ENCODE measurements at places on chromosomes 7 and 10.

DNA sequence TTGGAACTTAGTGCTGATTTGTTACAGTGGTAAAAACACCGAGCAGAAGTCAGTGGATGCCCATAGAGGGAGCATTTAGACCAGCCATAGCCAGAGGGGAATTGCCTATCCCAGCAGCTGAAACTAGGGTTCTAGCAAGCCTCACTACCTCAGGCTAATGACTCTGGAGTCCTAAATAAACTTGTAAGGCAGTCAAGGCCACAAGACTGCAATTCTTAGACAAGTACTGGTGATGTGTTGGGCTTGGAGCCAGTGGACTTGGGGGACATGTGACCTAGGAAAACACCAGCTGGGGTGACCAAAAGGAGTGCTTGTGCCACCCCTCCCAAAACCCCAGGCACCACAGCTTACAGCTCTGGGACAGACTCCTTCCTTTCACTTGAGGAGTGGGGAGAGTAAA lies 209.0 kb downstream of the MAGI2 start:
- DNase-seq, result no peak

GRCh38 chr10:27525819-27526218 lies 21.7 kb downstream of the RAB18 start:
- DNase-seq, result no peak

- no peak for DNase-seq
Measured at GRCh38 chr10:63058236-63058635, 74.9 kb upstream of the NRBF2 start.

DNA sequence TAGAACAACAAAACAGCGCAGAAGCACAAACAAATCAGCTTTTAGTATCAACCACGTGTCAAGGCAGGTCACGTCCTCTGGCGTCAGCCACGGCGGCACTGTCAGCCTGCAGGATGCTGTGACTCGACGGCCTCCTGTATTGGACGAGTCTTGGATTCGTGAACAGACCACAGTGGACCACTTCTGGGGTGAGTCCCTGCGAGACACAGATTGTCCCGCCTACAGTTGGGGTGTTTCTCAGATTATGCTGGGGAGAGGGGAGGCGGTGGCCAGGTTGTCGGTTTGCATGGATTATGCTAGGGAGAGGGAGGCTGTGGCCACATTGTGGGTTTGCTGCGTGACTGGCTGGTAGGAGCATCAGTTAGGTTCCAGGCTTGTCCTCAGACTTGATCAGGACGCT lies 9.7 kb downstream of the SUN1 start:
- DNase-seq, result no peak

DNA sequence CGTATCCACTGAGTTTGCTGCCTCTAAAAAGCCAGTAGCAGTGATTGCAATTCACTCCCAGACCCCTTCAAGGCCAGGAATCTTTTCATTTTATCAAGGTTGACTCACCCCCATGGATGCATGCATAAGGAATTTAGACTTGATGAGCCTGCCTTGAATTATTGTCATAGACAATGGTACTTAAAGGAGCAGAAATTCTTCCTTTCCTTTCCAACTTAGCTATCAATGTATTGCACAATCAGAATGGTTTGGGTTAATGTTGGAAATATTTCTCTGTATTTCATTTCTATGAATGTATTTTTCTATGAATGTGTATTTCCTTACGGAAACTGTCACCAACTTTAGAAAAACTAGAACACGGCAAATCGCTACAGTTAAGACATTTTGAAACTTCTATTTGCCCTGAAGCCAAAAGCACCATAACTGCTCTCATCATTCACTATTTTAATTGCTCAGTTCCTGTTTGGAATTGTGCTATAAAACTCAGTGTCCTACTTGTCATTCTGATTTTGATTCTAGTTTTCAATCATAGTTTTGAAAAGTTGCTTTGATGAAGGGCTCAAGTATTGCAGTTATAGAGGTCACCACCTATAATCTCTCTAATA lies 355.7 kb upstream of the AKR1E2 start:
- DNase-seq, result no peak

DNA sequence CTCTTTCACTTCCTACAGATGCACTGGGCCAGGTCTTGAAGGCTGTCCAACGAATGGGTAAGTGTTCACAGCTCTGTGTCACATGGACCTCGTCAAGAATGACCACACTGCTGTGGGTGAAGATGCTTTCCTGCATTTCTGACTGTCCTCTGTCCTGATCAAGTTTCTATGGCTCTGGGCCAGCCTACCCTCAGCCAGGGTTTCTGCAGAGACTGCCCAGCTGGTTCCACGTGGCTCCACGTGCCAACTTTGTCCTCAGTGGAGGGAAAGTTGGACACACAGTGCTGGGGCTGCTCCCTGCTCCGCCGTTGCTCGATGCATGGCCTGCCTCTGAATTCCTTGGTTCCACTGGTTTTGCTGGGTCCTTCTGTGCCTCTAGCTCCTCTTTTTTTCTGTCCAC lies 152.3 kb downstream of the EGFR start:
- no peak for DNase-seq

DNA sequence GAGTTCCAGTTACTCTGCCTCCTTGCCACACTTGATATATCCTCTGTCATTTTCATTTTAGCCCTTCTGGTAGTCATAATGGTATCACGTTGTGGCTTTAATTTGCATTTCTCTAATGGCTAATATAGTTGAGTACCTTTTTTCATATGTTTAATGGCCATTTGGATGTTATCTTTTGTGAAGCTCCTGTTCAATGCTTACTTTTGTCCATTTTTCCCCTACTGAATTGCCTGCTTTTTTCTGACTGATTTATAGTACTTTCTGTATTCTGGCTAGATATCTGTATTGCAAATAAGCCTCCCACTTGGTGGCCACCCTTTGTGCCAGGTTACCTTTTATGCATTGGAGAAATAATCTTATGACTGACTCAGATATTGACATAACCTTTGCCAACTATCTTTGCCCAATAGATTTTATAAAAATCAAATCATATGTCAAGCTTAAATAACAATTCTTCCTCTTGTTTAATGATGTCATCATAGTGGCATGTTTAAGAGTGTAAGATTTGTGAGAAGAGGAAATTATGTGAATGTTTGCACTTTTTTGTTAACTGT lies 50.6 kb downstream of the PRPF18 start:
- DNase-seq, result no peak

DNA sequence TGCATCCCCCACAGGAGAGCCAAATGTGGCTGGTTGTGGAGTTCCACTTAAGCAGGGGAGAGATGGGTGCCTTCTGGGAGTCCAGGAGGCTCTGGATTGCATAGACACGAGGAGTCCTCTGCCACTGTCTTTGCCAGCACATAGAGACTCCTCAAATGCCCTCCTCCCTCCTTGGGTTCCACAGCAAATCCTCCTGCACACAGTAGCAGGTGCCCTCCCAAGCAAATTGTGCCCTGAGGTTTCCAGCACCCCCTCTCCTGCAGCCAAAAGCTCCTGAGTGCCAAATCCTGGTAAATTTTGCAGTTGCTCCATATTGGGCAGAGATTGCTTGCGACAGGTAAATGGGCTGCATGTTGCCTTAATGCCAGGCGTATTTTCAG lies 5.8 kb downstream of the EVX1 start:
- no peak for DNase-seq

- no peak for DNase-seq
Measured at GRCh38 chr10:35946556-35946955, 304.5 kb upstream of the FZD8 start.

DNA sequence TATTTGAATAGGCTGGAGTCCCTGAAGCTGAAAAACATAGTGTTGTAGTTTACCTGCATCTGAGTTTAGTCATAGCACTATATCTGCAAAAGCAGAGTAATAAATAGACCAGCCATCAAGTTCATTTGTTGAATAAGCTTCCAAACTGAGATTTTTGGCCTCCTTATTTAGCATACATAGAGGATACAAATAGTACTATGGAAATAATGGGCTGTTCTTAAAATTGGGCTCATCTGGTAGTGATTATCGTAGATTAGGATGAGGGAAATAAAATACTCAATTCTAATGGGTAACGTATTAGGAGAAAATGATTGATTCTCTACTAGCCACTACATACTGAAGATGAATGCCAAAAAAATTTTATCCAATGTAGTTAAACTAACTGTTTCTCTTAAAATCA lies 41.4 kb upstream of the TMEM196 start:
- no peak for DNase-seq

DNA sequence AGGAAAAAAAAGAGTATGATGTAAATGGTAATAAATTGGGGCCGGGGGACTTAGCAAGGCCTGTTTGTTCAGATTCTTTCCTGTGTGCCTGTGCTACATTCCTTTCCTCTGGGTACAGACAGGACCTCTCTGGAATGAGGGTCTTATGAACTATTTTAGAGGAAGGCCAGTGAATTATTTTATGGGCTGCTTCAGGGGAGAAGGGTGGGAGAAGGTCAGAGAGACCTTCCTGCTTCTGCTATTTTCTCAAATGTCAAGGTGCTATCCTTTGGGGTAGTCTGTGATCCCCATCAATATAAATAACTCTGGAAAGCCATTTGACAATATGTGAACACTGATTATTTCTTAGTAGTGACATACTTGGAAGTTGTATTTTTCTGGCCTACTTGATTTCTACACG lies 426.5 kb downstream of the SH2D4B start:
- DNase-seq, result no peak

DNA sequence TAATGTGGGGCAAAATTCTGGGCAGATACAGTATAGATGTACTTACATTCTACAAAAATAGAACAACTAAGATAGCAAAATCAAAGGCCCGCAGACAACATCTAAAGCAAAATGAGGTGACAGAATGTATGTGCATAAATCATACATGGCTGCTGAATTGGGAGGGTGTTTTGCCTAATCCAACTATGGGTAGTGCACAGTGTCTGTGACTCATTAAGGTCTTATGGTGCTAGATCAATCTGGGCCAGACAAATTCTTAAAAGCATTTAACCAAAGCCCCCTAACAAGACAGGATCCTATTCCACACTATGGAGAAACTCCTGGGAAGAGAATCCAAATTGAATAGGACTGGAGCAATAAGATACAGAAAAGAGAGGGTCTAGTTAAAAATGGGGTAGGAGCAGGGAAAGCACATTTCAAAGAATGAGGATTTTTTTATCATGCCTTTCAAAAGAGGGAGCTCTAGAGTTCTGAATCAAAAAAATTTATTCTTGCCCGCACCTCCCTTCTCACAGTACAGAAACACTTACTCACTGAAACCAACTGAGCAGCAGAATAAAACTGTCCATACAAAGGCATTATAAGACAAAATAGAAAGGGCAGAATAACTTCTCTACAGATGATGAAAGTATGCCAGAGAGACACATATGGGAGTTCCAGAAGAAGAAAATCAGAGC lies 181.3 kb downstream of the RNLS start:
- no peak for DNase-seq

DNA sequence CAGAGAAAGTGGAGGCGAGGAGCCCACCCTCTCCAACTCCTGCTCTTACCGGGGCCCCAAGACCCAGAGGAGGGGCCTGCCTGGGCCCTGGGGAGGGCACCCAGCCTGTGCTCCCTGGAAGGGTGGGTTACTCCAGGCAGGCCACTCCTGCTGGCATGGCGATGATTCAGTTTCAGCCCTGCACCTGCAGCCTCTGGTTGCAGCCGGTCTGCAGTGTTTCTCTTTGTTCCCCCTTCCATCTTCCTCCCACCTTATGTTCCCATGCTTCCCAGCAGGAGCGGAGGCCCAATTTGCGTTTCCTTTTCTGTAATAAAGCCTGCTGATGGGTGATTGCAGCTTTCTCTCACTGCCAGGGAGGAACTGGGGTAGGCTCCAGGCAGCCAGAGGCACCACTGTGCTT lies 53.2 kb upstream of the FAM20C start:
- DNase-seq, result no peak

DNA sequence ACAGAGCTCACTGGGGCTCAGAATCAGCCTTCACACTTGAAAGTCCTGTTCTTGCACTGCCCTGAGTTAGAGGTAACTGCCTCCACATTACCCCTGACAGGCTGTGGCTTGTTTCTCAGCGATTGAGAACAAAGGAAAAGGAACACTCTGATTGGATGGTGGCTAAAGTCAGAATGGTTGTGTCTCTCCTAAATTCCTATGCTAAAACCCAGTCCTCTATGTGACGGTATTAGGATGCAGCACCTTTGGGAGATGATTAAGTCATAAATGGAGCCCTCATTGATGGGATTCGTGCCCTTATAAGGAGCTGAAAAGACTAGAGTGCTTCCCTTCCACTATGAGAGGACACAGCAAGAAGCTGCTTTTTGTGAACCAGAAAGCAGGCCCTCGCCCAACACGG lies 38.9 kb upstream of the DGKI start:
- no peak for DNase-seq

DNA sequence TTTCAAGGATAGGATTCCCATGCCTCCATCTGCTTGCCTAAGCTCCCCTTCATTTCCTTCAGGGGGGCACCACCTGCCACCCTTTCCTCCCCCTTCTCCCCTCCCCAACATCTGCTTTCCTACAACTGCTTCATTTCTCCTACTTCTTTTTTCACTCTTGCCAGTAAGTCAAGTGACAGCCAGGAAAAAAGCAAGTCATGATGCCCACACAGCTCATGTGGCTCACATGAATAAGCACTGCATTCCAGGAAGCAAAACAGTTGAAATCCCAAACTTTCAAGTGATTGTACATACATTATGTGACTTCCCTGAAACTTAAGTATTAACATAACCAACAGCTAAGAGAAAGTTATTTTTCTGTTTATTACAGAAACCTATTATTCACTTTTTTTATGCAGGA lies 78.6 kb downstream of the TNS3 start:
- DNase-seq, result no peak

GRCh38 chr10:121927318-121927840 lies 452 bp downstream of the ATE1 start:
- DNase-seq, result peak; percentile 26

- DNase-seq, result no peak
Measured at GRCh38 chr7:128042012-128042411, 10.8 kb upstream of the LRRC4 start.

- peak; percentile 61 for DNase-seq
Measured at GRCh38 chr10:6530211-6530840, 49.8 kb downstream of the PRKCQ start.

GRCh38 chr10:93379731-93380575 lies 102.2 kb downstream of the MYOF start:
- DNase-seq, result no peak

DNA sequence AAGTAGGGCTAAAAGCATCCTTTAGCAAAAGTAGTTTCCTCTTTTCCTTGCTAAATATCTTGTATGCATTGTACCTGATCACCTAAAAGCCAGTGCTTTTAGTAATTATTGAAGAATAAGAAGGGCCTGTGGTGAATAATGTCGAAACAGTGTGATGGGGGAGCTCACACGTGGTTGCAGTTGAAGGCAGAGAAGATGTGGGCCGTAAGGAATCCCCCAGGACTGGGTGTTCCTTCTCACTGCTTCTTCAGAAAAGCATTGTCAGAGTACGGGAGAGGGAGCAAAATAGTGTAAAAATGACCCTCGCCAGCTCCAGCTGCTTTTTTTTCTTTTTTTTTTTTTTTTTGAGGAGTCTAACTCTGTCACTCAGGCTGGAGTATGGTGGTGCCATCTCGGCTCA lies 201.1 kb downstream of the NSUN6 start:
- no peak for DNase-seq

- DNase-seq, result no peak
Measured at GRCh38 chr10:27541796-27542729, 38.0 kb downstream of the RAB18 start.

- no peak for DNase-seq
Measured at GRCh38 chr10:43965033-43965917, 316.6 kb upstream of the ZNF32 start.

- DNase-seq, result no peak
Measured at GRCh38 chr7:74362266-74362665, 73.1 kb downstream of the CLIP2 start.

Data from activated CD4-positive, CD25-positive, alpha-beta regulatory T cell (primary cell).